ENCODE measurements at places on chromosomes 1 and 21. TPM values are rescaled to one million over a fixed set of nuclear protein-coding genes. Genes with fewer than 3 reads are reported as not detected.
A peak's percentile ranks its signal among the peaks of the same experiment; 100 is the strongest.

The TRIM67 gene
- not detected for total RNA-seq

DNA sequence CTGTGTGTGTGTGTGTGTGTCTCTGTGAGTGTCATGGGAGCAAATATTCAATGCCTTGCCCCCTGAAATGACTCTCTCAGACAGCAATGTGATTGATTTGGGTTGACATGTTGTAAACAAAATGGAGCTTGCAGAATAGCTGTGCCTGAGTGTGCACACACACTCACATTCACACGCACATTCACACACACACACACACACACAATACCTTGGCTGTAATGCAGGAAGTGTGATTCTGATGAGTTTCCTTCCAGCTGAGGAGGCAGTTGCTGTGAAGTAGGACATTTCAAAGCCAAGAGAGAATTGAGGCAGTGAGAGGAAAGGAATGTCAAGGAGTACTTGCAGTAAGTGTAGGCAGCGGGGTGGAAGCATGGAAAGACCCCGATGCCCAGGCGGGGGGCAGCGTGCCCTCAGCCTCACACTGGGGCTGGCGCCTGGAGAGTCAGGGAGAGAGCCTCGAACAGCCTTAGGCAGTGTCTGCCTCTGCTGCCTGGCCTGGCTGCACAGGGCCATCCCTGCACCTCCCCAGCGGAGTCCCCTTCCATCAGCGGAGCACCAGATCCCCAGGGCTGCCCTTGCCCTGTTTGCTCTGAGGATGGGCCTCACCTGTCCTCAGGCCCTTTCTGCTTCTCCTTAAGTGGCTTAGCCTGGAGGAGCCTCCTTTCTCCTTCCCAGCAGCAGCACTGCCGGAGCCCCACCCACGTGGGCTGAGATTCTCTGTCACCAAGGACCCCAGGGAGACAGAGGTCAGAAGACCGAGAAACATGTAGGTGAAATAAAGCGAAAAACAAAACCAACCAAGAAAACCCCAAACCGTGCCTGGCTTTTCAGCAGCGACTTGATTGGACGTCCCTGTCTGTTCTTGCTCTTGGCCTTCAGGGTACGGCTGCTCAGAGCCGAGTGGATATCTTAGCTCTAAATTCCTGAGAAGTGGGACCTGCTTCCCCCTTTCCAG lies 9.2 kb downstream of the VASH2 start:
- DNase-seq: no peak

GRCh38 chr1:201002510-201002909 lies 21.0 kb downstream of the KIF21B start:
- no peak for DNase-seq

The NTNG1 gene
- total RNA-seq: 11.9 TPM

The RAB13 gene
- 120 TPM for total RNA-seq

- DNase-seq: no peak
Measured at GRCh38 chr1:72202761-72203160, 79.6 kb downstream of the NEGR1 start.

DNA sequence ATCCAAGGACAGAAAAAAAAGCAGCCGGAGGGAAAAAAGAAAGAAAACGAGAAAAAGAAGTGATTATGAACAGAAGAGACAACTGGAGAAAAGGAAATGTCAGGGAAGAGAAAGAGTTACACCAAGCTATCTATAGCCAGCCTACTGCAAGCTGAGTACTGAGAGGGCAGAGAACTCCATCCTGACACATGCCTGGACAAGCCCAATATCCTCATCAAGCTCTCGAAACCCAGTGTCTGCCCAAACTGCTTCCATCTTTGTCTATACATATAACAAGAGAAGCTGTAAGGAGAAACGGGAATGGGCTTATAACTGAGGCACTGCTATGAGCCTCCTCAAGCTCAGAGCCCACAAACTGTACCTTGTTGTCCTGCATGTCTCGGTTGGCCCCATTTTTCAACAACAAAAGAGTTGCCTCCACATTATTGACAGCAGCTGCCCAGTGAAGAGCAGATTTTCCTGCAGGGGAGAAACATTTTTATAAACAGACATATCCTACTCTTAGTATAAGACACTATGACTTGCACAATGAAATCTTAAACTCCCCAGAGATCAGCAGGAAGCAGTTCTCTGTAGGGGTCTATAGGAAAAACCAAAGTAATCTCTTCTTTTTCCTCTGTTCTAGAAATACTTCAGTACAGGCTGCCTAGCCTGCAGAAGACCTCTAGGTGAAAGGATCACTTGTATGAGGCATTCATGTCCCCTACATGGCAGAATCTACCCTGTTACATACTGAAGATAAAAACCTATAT lies 21.2 kb upstream of the ADAM30 start:
- DNase-seq: no peak

DNA sequence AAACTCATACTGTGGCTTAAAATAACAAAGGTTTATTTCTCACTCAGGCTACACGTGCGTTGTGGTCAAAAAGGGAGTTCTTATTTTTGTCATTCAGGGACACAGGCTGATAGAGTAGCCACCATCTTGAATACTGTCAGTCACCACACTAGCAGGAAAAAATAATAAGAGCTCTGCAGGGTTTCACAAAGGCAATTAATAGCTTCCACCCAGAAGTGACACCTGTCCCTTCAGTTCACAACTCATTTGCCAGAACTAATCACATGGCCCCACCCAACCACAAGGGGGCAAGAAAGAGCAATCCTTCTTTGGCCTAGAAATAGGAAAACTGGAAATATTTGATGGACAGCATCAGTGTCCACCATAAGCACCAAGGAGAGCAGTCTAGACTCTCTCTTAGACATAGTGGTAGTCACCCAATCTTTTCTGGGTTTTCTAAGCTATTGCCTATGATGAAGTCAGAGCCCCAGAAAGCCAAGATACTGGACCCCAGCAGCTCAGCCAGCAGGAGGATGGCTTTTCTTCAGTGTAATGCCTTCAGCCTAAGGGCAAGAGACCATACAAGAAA lies 8.2 kb downstream of the HAPLN2 start:
- no peak for DNase-seq

The PRAMEF17 gene
- not detected for total RNA-seq

- DNase-seq: no peak
Measured at GRCh38 chr21:42232176-42232825, 13.4 kb downstream of the ABCG1 start.

The OR2L13 gene
- total RNA-seq: not detected

The SIM2 gene
- total RNA-seq: not detected

DNA sequence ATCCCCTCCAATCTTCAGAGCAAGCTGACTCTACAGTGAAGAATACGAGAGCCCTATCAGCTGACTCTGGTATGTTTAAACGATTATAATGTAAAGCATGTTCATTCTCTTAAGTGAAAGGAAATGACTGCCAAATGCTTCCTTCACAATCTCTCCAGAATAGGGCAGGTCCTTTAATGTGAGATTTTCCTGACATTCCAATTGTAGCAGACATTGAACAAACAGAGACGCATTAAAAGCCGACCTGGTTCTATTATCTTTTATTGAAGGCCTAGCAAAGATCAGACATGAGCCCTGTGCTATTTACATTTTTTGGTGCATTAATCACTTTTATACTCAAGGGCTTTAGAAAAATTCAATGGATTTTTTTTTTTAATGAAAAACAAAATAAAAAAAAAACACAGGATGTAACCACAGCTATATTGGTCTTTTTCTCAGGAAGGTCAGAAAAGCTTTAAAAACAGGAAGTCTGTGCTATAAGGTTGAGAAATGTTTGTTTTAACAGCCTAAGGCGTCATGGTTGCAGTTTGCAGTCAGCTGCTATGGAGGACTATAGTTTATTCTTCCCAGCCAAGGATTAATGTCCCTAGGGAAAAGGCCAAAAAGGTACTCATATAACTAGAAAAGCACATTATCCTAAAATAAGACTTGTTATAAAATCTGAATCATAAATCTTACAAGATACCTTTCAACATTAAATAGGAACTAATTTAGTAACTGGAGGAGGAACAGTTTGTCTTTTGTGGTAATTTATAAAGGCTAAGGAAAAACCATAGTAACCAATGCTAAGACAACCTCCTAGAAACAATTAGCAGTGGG lies 104.8 kb downstream of the RERE start:
- no peak for DNase-seq

The CSF1 gene
- total RNA-seq: 48.2 TPM

GRCh38 chr21:45867671-45868081 lies 113.9 kb upstream of the COL6A1 start:
- no peak for DNase-seq

The CLEC20A gene
- not detected for total RNA-seq

The ALPL gene
- total RNA-seq: 5.0 TPM

The CYP4X1 gene
- 0.59 TPM for total RNA-seq

DNA sequence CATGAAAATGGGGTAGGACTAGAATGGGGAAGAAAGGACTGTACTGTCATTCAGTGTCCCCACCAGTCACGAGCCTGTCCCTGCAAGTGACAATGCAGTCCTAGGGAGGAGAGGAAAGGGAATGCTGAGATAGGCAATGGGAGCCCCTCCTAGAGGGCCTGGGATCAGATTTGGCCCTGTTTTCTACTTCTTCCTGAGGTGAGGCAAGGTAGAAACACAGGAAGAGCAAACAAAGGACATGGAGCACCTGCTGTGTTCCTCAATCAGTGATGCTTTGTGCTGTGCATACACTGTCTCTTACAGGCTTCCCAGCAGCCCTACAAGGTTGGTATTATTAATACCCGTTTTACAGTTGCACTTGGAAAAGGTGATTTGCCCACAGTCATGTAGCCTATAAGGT lies 6.1 kb downstream of the FABP3 start:
- no peak for DNase-seq

GRCh38 chr1:54171606-54172005 lies 18.8 kb upstream of the CDCP2 start:
- no peak for DNase-seq

The COL18A1 gene
- total RNA-seq: 73.0 TPM

DNA sequence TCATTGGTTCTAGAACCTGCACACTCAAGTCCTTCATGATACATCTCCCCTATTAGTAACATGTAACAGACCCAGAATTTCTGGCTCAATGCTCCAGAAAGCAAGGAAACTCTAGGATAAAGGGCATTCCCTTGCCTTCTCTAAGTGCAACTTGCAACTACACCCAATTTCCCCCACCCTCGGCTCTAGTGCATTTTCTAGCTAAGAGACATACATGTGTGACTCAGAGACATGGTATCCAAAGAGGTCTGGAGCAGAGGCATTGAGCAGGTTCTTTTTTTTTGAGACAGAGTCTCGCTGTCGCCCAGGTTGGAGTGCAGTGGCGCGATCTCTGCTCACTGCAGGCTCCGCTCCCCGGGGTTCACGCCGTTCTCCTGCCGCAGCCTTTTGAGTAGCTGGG lies 132.9 kb downstream of the ZC3H11B start:
- no peak for DNase-seq

DNA sequence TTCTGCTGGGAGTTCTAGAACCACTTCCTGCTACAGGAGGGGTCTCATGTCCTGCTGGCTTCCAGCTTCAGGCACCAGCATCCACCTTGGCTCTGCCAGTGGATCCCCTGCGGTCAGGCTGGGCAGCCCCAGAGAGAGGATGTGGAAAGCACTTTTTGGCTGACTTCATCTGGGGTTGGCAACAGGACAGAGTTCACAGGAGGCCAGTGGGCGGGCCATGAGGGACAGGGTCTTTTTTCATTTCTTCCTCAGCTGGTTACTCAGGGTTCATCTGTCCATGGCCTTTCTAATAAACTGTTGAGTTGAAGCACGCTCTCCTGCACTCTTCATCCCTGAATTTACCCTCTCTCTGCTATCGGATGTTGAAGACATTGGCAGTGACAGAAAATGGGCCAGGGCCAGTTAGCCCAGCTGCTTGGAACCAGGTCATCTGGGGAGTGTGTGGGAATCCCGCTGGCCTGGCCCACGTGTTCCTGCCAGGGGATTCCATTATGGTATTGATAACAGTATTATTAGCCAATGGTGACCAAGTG lies 45.2 kb downstream of the RPS6KA1 start:
- DNase-seq: no peak

DNA sequence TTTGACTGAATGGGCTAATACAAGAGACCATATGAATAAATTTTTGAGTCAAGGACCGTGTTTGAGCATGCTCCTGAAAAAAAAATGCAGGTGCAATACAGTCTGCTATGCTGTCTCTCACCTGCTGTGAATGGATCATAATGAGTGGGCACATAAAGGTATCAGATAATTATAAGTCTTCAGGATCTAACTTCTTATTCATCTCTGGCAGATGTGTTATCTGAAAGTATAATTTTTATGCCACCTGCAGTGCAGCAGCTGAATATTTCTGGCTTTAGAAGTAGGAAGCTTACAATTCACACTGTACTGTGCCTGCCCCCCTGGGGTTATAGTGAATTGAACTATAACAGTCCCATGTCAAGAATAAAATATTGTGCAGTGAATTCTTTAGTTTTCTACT lies 333.3 kb downstream of the MRPL39 start:
- no peak for DNase-seq

GRCh38 chr21:31915566-31915965 lies 42.7 kb downstream of the HUNK start:
- DNase-seq: no peak

- DNase-seq: no peak
Measured at GRCh38 chr1:35591211-35591610, 18.1 kb downstream of the TFAP2E start.

DNA sequence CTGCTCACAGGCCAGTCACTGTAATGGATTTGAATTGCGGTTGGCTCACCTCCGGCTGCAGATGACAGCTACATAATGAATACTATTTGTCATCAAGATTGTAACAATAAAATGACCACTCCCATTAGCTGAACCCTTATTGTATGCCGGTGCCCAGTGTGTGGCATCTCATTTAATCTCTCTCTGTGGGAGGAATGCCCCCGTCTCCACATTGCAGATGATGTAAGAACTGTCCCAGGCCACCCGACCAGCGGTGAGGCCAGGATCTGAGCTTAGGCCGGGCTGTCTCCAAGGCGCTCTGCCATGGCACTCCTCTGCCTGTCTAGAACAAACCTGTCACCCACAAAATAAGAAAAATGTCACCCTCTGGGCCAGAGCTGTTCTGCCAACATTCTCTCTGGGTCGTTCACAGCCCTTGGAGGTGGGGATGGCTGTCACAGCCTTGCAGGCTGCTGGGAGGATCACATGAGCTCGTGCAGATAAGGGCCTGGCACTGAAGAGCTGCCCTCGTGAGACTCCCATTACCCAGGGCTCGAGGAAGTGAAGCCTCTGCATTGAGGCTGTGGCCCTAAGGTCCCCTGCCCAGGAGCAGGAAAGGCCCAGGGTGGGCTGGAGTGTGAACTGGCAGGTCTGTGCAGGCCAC lies 52.7 kb downstream of the ECE1 start:
- DNase-seq: no peak

DNA sequence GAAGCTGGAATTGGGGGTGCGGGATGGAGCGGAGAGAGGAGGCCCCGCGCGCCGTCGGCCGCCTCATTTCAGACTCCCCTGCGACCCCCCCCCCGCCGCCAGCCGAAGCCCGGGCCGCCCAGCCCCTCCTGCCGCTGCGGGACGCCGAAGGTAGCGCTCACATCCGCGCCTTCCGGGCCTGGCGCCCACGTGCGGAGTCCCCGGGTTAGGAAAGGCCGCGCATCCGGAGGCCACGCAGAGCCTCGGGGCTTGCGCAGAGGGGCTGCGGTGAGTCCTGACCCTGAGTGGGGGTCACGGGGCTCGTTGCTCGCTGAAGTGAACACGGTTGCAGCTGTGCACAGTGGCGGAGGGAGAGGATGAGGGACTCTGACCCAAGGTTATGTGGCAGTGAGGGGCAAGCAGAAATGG lies 552 bp upstream of the ZNF496 start:
- DNase-seq: peak; percentile 57

The AURKAIP1 gene
- 27.2 TPM for total RNA-seq

- no peak for DNase-seq
Measured at GRCh38 chr1:55466373-55466772, 251.2 kb upstream of the USP24 start.

Measured in uterus (tissue), 4 donors.